ENCODE measurements at places on chromosomes 7 and 10.

GRCh38 chr10:5564537-5565204, 39.9 kb downstream of the CALML3 start:
- DNase-seq: no peak

GRCh38 chr7:128353189-128353588, 8.3 kb downstream of the PRRT4 start:
- no peak for DNase-seq

DNA sequence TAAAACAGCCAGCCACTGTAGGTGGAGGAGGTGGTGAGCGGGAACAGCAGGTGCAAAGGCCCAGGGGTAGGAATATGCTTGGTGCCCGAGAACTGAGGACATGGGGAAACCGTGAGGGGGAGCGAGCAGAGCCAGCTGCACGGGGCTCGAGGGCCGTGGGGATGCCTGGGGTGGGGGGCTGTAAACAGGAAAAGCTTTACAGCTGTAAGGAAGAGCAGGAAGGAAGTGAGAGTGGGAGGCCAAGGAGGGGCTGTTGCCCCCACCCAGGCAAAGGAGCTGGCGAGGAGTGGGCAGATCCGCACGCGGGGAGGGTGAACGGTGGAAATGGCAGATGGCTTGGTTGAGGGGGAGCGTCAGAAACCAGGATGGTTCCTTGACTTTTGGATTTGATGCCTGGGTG, 34.4 kb downstream of the ZMIZ1 start:
- no peak for DNase-seq

DNA sequence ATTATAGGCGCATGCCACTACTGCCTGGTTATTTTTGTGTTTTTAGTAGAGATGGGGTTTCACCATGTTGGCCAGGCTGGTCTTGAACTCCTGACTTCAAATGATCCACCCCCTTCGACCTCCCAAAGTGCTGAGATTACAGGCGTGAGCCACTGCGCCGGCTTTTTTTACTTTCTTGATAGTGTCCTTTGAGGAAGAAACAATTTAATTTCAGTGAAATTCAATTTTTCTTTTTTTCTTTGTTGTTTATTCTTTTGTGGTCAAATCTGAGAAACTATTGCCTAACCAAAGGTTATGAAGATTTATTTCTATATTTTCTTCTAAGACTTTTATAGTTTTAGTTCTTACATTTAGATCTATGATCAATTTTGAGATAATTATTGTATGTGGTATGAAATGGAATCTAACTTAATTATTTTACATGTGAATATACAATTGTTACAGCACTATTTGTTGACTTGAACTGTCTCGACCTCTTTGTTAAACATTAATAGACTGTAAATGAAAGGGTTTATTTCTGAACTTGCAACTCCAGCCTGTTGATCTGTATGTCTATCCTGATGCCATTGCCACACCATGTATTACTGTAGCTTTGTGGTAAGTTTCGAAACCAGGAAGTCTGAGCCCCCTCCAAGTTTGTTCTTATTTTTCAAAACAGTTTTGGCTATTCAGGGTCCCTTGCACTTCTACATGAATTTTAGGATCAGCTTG, 19.8 kb upstream of the RASSF4 start:
- DNase-seq: no peak

DNA sequence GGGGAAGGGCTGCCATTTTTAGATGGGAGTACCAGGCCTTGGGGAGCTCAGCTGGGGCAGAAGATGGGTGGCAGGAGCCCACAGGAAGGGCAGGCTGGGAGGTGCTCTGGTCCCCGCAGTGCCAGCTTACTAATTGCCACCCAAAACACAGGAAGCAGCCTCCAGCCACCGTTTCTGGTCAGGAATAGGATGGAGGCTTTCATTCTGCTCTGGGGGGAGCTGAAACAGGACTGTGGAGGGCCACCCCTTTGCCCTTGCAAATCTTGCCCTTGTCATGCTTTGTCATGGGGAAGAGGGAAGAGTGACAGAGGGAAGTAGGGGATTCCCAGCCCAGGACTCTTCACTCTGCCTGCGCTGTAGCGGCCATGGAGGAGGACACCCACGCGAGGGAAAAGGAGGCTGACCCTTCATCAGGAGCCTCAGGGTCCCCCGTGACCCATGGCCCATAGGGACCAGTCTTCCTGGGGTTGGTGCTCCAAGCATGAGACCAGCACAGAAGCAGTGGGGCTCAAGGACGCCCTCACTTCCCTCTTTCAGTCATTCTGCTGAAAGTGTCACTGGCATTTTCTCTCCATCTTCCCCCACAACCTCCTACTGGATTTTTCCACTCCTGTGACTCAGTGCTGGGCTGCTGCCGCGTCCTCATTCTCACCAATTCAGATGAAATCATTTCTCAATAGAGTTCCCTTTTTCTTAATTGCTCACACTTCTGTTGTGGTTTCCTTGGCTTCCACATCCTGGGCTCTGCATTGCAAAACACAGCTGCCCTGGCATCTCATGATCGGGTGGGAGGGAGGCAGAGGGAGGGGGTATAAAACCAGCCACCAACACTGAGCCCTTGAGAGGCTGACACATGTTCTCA, 61.9 kb downstream of the MKI67 start:
- peak; percentile 88 for DNase-seq

- DNase-seq: no peak
Measured at GRCh38 chr10:119153661-119154060, 11.9 kb downstream of the SFXN4 start.

Data from M059J (cell line).